HT1080 (cell line): ENCODE measurements at places on chromosomes 4 and X. TPM values are rescaled to one million over a fixed set of nuclear protein-coding genes. Genes with fewer than 3 reads are reported as not detected.

The NKRF gene
- total RNA-seq, result 7.7 and 9.6 TPM in 2 replicates

The PNMA5 gene
- not detected in 2 replicates for total RNA-seq

The BGN gene
- total RNA-seq, result 0.10 and 0.45 TPM in 2 replicates

The RCHY1 gene
- total RNA-seq, result 38.1 and 47.6 TPM in 2 replicates

The IRF2 gene
- total RNA-seq, result 18.9 and 22.8 TPM in 2 replicates

The NDNF gene
- 0.27 and 0.90 TPM in 2 replicates for total RNA-seq

The PNMA6F gene
- not detected in 2 replicates for total RNA-seq

The ADH1A gene
- not detected in 2 replicates for total RNA-seq

The ENPEP gene
- total RNA-seq, result 0.03 TPM in 1 of 2 replicates, not detected in the other

The TRPC5OS gene
- 0.11 TPM in 1 of 2 replicates, not detected in the other for total RNA-seq

The CYSLTR1 gene
- not detected in 2 replicates for total RNA-seq

The CXCL11 gene
- total RNA-seq, result not detected in 2 replicates

The GIMD1 gene
- not detected in 2 replicates for total RNA-seq

The PRSS12 gene
- 0.07 and 0.56 TPM in 2 replicates for total RNA-seq

The GPR82 gene
- not detected in 2 replicates for total RNA-seq

The EFHC2 gene
- total RNA-seq, result not detected in 2 replicates

The FGFBP1 gene
- total RNA-seq, result 0.05 and 0.47 TPM in 2 replicates

The KLHL13 gene
- total RNA-seq, result 3.9 and 7.8 TPM in 2 replicates

The FGFR3 gene
- total RNA-seq, result 1.6 and 2.0 TPM in 2 replicates

The GRPR gene
- total RNA-seq, result not detected in 2 replicates

The SHROOM3 gene
- 8.0 and 11.8 TPM in 2 replicates for total RNA-seq

The KLB gene
- total RNA-seq, result not detected in 2 replicates

The MAP3K15 gene
- total RNA-seq, result 3.2 and 4.5 TPM in 2 replicates

The PF4V1 gene
- total RNA-seq, result not detected in 2 replicates

The TBX22 gene
- not detected in 2 replicates for total RNA-seq

The ZNF674 gene
- 1.8 and 4.3 TPM in 2 replicates for total RNA-seq

The ZFP92 gene
- total RNA-seq, result 0.08 and 0.10 TPM in 2 replicates

The CNGA2 gene
- not detected in 2 replicates for total RNA-seq

The RNF212 gene
- total RNA-seq, result not detected in 2 replicates

The CSAG1 gene
- total RNA-seq, result 63.8 and 71.6 TPM in 2 replicates

The BEX5 gene
- total RNA-seq, result not detected in 2 replicates

The CRMP1 gene
- 0.05 TPM in 1 of 2 replicates, not detected in the other for total RNA-seq

The MCUB gene
- total RNA-seq, result 50.1 and 92.6 TPM in 2 replicates

The PPP4R3C gene
- total RNA-seq, result not detected in 2 replicates

The PIR gene
- 15.6 and 19.3 TPM in 2 replicates for total RNA-seq

The SPATA4 gene
- total RNA-seq, result not detected in 2 replicates

The PDLIM3 gene
- total RNA-seq, result 11.4 and 16.3 TPM in 2 replicates

The MAGIX gene
- 0.13 TPM in 1 of 2 replicates, not detected in the other for total RNA-seq

The ITIH6 gene
- total RNA-seq, result not detected in 2 replicates

The HDAC6 gene
- 11.0 and 12.0 TPM in 2 replicates for total RNA-seq
